ENCODE measurements at places on chromosomes 3 and 15.

DNA sequence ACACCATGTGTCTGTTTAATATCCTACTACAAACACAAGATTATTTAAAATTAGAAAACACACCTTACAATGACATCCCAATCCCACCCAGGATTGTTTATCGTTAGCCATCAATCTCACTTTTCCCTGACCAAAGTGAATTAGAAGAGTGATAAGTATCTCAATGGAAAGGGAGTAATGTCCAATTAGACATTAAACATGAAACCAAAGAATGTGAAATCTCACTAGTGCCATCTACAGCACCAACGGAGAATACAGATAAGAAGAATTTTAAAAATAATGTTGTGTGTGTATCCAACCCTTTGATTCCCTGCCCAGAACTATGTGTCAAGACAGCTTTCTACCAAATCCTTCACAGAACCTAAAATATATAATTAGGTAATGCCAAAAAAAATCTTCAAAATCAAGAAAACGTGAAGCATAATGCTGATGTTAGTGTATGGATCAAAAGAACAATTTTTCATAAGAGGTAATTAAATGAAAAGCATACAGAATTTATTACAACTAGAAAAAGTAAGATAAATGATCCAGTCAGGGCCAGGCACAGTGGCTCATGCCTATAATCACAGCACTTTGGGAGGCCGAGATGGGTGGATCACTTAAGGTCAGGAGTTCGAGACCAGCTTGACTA, 64.2 kb downstream of the SCAPER start:
- no peak for DNase-seq

GRCh38 chr3:135172191-135172869, 377.3 kb downstream of the EPHB1 start:
- DNase-seq: no peak

DNA sequence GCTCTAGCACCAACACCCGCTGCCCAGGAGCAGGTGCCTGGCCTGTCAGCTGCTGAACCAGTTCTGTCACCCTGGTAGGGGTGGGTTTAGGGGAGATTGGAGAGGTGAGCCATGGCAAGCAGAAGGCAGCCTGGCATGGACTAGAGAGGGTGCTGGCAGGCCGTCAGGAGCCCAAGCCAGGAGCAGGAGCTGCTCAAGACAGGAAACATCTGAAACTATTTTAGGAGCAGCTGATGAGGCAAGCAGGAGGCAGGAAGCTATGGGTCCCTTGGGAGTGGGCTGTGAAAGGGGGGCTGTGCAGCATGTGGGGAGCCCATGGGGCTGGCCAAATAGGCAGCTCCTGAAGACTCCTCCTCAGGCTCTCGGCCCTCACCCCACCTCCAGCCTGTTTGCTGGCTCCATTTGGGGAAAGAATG, 2.3 kb downstream of the INKA1 start:
- no peak for DNase-seq

- no peak for DNase-seq
Observed at GRCh38 chr3:197464794-197465193, 91.0 kb downstream of the BDH1 start.

- no peak for DNase-seq
Observed at GRCh38 chr15:27977696-27978095, 121.4 kb downstream of the OCA2 start.

- DNase-seq: no peak
Observed at GRCh38 chr15:38899300-38899699, 334.7 kb upstream of the RASGRP1 start.

DNA sequence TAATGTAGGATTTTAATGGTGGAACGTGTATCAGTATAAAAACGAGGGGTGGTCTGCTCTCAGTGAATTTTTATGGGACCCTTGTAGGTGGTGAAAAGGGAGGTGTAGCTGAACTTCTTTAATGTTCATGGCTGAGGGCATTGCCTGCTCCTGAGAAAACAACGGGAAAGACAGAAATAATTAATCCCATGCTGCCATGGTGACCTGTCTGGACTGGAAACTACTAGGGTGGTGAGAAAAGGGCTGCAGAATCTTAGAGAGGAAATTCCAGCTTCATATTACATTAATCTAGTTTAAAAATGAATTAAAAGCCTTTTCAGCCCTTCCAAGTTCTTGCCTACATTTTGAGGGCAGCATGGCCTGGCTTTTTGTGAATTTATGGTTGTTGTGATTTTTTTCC, 47.6 kb downstream of the ZBTB38 start:
- no peak for DNase-seq

- DNase-seq: no peak
Observed at GRCh38 chr3:125316949-125317348, 58.2 kb downstream of the ZNF148 start.

GRCh38 chr15:60809375-60809774, 330.4 kb upstream of the ICE2 start:
- peak; percentile 63 for DNase-seq
